IMR-90 (cell line): ENCODE measurements at places on chromosomes 16 and 17.

- DNase-seq = no peak
Observed at GRCh38 chr17:80860101-80860671, 131.5 kb upstream of the CHMP6 start.

DNA sequence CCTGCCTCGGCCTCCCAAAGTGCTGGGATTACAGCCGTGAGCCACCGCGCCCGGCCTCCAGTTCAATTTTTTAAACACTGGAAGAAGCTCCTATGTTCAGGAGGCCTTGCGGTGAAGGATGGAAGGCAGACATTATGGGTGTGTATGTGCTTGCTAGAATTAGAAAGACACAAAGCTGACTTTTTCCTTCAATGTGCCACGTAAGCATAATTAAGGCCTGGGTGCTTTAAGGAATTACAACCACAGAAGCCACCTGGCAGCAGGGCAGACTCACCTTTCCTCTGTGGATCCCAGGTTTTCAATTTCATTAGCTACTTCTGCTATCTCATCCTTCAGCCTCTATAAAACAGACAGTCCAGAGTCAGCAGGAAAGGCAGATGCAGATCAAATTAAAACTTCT lies 74.2 kb downstream of the CYTH1 start:
- no peak for DNase-seq

DNA sequence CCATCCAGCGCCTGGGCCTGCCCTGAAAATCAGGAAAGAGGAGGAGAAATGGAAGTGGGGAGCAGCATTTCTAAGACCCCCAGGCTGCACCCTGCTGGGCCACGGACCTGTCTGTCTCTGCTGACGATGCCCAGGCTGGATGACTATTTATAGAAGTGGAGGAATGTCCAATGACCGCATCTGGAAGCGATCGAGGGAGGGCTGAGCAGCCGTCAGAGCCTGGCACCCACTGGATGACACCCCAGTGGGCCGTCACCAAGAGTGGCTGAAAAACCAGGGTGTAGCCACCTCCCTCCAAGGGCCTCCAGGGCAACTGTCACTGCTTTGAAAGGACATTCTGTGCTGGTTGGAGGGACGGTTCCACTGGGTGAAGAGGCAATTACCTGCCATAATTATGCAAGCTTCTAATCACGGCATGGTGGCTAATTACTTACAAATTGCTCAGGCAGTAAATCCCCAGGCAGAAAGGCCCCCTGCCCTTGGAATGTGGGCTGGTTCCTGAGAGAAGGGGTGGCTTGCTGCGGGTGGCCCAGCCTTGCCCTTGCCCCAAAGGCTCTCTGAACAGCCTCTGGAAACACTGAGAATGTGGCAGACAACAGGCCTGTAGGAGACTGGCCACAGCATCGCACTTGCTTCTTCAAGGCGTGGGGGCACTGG lies 332.1 kb downstream of the C16orf95 start:
- no peak for DNase-seq

GRCh38 chr16:84768061-84768807 lies 51.6 kb upstream of the CRISPLD2 start:
- no peak for DNase-seq

GRCh38 chr17:8455665-8456209 lies 20.1 kb downstream of the NDEL1 start:
- DNase-seq = no peak

- DNase-seq = no peak
Observed at GRCh38 chr16:56684926-56685590, 2.8 kb downstream of the MT1X start.

DNA sequence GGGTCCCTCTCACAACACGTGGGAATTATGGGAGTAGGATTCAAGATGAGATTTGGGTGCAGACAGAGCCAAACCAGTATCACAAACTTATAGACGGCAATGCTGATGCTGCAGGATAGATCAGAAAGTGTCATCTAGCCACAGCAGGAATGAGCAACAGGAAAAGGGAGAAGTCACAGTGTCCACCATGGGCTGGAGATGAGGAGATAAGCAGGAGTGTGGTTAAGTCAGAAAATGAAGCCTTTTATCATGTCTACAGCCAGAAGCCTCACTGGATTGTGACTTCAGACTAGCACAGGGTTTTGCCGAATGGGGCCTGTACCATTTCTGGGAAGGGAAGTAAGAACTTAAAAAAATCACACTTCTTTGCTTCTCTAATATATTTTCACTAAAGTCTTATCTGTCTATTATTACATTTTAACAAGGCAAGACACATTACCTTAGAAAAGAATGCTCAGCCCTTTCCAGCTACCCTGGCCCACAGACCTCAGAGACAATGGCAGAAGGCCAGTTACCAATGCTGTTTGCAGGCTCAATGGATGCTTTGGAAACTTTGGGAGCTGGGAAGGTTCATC lies 490.2 kb upstream of the SALL1 start:
- DNase-seq = no peak

- no peak for DNase-seq
Observed at GRCh38 chr16:55036371-55036821, 105.7 kb downstream of the IRX5 start.

DNA sequence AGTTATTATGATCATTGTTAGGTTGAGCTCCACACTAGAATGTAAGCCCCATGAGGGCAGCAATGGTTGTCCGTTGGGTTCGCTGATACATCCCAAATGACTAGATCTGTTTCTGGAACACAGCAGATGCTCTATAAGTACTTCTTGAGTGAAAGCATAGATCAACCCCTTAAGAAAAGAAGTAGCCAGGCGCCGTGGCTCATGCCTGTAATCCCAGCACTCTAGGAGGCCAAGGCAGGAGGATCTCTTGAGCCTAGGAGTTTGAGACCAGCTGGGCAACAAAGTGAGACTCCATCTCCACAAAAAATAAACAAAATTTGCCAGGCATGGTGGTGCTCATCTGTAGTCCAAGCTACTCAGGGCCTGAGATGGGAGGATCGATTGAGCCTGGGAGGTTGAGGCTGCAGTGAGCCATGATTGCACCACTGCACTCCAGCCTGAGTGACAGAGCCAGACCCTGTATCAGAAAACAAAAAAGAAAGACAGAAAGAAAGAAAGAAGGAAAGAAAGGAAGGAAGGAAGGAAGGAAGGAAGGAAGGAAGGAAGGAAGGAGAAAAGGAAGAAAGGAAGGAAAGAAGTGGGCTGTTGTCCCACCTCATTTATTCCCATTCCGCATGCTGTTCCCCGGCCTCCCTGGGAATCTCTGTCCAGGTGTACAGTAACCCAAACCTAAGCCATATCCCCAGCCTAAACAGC lies 54.4 kb upstream of the RPL38 start:
- DNase-seq = no peak

DNA sequence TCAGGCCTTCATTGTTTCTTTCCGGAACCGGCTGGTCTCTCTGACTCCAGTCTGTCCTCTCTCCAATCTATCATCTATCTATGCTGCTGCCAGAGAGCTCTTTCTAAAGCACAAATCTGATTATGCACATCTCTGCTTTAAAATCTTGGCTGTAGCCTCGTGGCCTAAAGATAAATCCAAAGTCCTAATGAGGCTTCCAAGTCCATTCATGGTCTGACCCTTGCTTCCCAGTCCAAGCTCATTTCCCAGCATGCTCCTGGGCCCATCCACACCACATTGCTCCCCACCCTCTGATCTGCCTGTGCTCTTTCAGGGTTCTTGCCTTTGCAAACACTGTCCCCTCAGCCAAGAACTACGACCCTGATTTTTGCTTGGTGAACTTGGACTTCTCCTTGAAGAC lies 21.5 kb upstream of the PHB1 start:
- DNase-seq = no peak

DNA sequence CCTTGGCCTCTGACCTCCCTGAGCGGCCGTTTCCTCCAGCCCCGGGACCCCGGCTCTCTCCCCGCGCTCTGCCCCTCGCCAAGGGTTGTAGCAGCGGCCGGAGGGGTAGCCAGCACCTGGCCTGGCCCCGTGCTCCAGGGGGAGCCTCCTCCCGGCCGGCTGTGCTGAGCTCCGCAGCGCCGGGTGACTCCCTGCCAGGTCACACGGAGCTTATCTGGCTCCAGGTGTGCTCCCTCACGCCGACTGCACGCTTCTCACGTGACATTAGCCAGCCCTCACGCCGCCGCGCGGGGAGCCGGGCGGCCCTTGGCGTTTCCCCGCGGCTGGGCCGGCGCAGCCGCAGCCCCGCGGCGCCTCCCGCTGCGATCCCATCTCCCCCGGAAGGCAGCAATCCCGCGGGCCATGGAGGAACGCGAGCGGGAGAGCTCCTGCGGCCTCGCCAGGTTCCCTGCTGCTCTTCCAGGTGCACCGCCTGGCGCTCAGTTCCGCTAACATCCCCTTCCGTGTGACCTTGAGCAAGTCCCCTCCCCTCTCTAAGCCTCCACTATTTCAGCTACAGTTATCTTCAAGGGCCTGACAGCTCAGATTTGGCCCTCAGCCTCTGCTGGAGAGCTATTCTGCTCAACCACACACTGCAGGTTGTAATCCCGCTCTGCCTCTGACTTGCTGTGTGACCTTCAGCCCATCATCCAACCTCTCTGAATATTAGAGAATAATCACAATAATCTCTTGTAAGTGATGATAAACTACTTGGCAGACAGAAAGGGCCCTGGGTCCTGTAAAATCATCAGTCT lies 3.4 kb downstream of the MYO18A start:
- peak; percentile 43 for DNase-seq

GRCh38 chr17:59141860-59142259 lies 13.1 kb downstream of the SKA2 start:
- no peak for DNase-seq

DNA sequence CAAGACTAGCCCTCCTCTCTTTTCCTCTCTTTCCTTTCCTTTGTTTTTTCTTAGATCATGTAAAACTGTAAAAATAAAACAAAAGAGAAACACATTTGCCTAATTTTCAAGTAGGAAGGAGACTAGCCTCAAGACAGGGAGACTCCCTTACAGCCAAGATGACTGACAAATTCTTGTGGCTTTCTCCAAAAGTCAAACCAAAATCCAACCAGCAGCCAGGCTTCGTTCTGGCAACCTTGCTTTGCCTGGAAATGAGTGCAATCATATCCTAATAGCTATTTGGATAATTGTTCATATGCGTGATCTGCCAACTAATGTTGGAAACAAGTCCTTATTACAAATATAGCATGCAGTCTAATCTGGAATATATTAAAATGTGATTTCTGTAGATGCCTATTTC lies 868.9 kb upstream of the SOX9 start:
- DNase-seq = no peak

DNA sequence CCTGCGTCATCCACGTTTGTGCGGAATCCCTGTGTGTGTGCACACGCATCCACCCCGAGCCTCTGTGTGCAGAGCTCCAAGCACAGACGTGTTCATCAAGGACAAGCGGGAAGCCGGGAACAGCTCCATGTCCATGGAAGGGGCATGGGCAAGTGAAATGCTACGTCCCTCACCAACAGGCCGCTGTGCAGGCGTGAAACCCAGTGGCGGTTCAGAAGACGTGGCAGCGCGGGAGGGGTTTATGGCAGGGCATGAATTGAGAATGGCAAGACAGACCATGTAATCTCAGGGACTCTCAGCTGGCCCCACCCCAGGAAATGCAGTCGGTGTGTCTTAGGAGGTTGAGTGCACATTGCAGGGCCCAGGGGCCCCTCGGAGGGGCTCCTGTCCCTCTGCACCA lies 52.7 kb downstream of the TBC1D16 start:
- DNase-seq = no peak

DNA sequence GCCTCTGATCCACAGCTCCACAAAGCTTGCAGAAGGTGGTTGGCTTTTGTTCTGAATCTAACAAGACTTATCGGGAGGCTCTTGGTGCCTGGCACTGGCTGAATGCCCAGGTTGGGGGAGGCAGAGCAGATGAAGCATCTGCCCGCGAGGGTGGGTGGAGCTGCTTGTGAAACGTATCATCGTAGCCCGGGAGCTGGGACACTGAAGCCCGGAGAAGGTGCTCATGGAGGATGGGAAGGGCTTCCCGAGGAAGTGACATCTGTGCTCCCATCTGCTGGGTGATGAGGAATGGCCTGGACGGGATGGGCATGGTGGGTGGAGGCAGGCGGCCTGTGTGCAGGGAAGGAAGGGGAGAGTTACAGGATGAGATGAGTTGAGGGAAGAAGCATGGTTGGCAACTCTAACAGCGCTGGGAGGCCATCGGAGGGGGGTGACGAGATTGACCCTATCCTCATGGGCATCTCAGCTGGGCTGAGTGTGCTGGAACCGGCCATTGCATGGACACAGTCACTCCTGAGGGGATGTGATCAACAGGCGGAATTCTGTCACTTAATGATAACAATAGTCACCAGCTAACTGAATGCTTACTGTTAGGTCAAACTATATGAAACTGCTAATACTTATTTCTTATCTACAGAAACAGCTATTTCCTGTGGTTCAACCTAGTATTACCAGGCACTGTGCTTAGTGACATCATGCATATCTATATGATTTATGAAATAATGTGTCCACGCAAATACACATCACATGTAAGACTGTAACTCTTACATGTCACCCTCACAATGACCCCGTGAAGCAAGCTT lies 102.7 kb downstream of the ABCC6 start:
- peak; percentile 22 for DNase-seq

- no peak for DNase-seq
Observed at GRCh38 chr16:74747-75334, 2.4 kb upstream of the RHBDF1 start.

DNA sequence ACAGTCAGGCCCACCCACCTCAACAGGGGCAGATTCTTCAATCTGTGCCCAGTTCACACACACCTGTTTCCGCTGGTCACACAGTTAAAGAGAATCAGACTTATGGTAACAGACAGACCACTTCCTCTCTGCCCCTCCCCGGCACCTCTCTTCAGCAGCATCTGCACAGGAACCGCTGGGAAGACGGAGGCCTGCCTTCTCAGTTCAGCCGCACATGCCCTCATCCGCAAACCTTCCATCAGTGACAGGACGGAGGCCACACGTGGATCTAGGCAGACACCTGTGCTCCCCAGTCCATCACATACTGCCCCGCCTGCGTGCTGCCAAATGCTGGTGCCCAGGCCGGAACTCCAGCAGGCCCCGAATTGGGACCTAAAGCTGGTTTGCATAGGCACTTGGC lies 10.3 kb downstream of the PHB1 start:
- no peak for DNase-seq

GRCh38 chr16:2808181-2808580 lies 8.9 kb upstream of the PRSS21 start:
- DNase-seq = no peak

- no peak for DNase-seq
Observed at GRCh38 chr17:689556-690275, 24.9 kb downstream of the VPS53 start.

- peak; percentile 84 for DNase-seq
Observed at GRCh38 chr17:14061666-14062560, 7.4 kb upstream of the COX10 start.

- peak; percentile 2 for DNase-seq
Observed at GRCh38 chr16:59597269-59597668, 863.2 kb upstream of the GOT2 start.
